Pancreas (tissue), 10 donors: ENCODE measurements at places on chromosomes 6 and 20.

DNA sequence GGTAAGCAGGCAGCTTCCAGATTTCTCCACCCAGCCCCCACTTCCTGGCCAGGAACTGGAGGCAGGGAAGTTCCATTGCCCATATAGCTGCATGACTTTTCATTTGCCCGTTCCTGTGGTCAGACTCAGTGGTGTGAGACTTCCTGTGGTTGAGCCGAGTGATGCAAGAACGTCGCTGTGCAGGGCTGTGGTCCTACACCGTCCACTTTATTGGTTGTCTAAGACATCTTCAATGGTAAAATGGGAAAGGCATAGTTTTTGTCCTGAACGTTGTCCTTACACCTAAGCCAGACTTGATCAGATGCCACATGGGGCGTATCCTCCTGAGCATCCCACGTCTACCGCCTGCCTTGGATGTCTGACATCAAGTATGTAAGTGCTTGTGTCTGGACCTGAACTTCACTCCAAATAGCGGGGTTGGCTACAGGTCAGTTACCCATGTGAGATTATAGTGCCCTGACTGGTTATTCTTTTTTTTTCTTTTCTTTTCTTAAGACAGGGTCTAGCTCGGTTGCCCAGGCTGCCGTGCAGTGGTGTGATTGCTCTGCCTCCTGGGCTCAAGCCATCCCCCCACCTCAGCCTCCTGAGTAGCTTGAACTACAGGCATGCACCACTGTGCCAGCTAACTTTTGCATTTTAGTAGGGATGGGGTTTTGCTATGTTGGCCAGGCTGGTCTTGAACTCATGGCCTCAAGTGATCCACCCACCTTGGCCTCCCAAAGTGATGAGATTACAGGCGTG lies 25.9 kb upstream of the GTSF1L start:
- DNase-seq = no peak

GRCh38 chr20:11098888-11099287 lies 425.1 kb upstream of the JAG1 start:
- DNase-seq = no peak

DNA sequence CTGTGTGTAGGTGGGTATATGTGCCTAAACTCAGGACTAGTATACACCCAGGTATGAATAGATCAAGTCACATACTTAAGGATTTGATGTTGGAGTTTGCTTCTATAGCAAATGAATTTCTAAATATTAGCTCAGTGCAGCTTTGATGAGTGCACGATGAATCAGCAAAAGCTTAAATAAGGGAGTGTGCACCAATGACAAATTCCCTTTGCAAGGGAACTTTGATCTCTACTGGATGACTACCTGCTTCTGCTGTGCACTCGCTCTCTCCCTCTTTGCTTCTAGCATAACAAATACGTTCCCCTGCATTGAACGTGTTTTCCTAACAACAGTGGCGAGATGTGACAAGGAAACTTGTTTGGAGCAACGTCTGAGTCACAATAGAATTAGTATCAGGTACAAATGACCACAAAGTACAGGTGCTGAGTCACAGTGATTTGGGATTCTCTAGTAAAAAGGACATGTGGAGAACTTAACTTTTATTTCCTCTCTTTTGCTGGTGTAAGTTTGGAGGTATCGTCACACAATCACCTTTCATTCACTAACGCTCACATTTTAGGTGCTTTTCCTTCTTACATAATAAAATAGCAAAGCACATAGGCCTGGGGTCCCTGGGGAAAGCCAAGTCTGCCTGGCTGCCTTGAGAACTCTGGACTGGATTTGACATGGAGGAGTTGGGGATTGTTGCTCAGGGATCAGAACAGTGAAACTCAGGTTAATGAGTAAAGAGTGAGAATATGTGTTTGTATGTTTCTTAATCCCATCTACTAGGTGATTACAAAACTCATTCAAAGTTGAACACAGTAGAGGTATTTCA lies 49.7 kb downstream of the KLHL31 start:
- no peak for DNase-seq

- DNase-seq = no peak
Observed at GRCh38 chr20:23125159-23125558, 39.0 kb upstream of the CD93 start.

GRCh38 chr20:58719971-58720371 lies 27.4 kb downstream of the NPEPL1 start:
- no peak for DNase-seq

DNA sequence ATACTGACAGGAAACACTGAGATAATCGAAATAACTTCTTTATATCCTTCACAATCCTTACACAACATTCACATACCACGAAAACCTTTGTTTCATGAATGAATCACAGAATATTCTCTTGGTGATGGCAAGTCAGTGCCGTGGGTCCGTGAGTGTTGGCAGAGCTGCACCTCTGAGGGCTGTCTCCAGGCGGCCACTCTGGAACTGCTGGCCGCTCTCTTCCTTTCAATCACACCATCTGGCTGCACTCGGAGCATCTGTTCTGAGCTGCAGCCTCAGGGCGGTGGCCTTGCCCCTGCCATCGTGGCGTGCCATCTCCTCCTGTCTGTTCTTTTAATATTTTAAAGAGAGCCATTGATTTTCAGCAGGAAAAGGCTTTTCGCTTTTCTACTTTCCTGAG lies 129.4 kb upstream of the AFDN start:
- DNase-seq = no peak
